Activated CD4-positive, alpha-beta memory T cell treated with anti-CD3 and anti-CD28 coated beads for 36 hours (primary cell): ENCODE measurements at places on chromosomes 5 and 9. TPM values are rescaled to one million over a fixed set of nuclear protein-coding genes. Genes with fewer than 3 reads are reported as not detected.

- no peaks in the 10 kb centered on the region for H3K4me1 ChIP-seq
- no peak overlapping the region for H3K27ac ChIP-seq
- H3K36me3 ChIP-seq: no peaks in the 10 kb centered on the region
- H3K27me3 ChIP-seq: no peaks in the 10 kb centered on the region
Observed at GRCh38 chr5:110544603-110545002, 181.9 kb downstream of the TMEM232 start.

The PCDHGA3 gene
- not detected for total RNA-seq

GRCh38 chr5:95891499-95891898 is 69.0 kb upstream of the GLRX start:
- DNase-seq: no peak
- H3K27me3 ChIP-seq: no peaks in the 10 kb centered on the region
- no peak overlapping the region for H3K4me3 ChIP-seq
- H3K4me1 ChIP-seq: peaks cover 11% of the 10 kb centered on the region
- H3K27ac ChIP-seq: no peak overlapping the region

- no peaks in the 10 kb centered on the region for H3K27me3 ChIP-seq
- H3K27ac ChIP-seq: peak overlapping the region; percentile 89
- peaks cover 42% of the 10 kb centered on the region for H3K36me3 ChIP-seq
- peak overlapping the region; percentile 96 for H3K4me3 ChIP-seq
- peaks cover 80% of the 10 kb centered on the region for H3K4me1 ChIP-seq
- DNase-seq: peak; percentile 18
Observed at GRCh38 chr5:157267761-157268480, 2.0 kb downstream of the CYFIP2 start.

GRCh38 chr5:90767710-90768109 is 209.1 kb downstream of the ADGRV1 start:
- no peaks in the 10 kb centered on the region for H3K36me3 ChIP-seq
- peaks cover 16% of the 10 kb centered on the region for H3K27me3 ChIP-seq
- H3K27ac ChIP-seq: no peak overlapping the region
- no peak for DNase-seq

DNA sequence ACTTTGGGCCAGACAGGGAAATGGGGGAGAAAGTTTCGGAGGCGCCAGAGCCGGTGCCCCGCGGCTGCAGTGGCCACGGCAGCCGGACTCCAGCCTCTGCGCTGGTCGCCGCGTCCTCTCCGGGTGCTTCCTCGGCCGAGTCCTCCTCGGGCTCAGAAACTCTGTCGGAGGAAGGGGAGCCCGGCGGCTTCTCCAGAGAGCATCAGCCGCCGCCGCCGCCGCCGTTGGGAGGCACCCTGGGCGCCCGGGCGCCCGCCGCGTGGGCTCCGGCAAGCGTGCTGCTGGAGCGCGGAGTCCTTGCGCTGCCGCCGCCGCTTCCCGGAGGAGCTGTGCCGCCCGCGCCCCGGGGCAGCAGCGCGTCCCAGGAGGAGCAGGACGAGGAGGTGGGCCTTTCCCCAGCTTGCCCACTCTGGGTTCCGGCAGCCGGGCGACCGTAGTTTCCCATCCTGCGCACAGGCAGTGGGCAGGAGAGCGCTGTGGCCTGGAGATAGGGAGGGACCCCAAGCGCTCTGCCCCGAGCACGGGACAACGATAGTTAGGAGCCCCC is 516 bp downstream of the MAST4 start:
- H3K4me3 ChIP-seq: peak overlapping the region; percentile 60
- DNase-seq: peak; percentile 12
- H3K27ac ChIP-seq: no peak overlapping the region
- H3K27me3 ChIP-seq: peaks cover 67% of the 10 kb centered on the region
